Subcutaneous adipose tissue (tissue), 4 donors: ENCODE measurements at places on chromosomes 7 and 10. TPM values are rescaled to one million over a fixed set of nuclear protein-coding genes. Genes with fewer than 3 reads are reported as not detected.

SPDYE11 gene
- not detected for total RNA-seq

RASA4B gene
- 12.6 TPM for total RNA-seq

SEC31B gene
- 14.3 TPM for total RNA-seq

STK32C gene
- total RNA-seq, result 10.4 TPM

PDE1C gene
- total RNA-seq, result 1.3 TPM

SORCS3 gene
- total RNA-seq, result not detected

CISD1 gene
- total RNA-seq, result 16.8 TPM
